ENCODE measurements at places on chromosomes 5 and 9.

- DNase-seq = no peak
Measured at GRCh38 chr5:13955896-13956295, 11.4 kb upstream of the DNAH5 start.

DNA sequence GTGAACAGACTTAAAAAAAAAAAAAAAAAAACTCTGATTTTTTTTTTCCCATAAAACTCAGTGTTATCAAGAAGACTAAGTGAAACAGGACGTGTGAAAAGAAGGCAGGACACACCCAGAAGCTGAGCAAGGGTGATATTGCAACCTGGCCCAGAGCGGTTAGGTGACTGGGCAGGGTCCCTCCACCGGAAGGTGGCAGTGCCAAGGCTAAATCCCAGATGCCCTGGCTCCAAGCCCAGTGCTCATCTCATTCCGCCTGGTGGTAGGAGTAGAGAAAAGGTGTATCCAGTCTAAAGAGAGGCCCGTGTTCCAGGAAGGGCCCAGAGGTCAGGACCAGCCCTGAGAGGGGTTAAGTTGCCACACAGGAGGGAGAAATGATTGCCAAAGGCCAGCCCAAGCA lies 51.5 kb upstream of the SAP30L start:
- peak; percentile 40 for DNase-seq

GRCh38 chr5:146009020-146009419 lies 72.6 kb downstream of the SH3RF2 start:
- no peak for DNase-seq

GRCh38 chr9:34085581-34086500 lies 37.2 kb upstream of the UBAP2 start:
- DNase-seq = no peak

- no peak for DNase-seq
Measured at GRCh38 chr5:107576736-107577393, 93.9 kb downstream of the EFNA5 start.

DNA sequence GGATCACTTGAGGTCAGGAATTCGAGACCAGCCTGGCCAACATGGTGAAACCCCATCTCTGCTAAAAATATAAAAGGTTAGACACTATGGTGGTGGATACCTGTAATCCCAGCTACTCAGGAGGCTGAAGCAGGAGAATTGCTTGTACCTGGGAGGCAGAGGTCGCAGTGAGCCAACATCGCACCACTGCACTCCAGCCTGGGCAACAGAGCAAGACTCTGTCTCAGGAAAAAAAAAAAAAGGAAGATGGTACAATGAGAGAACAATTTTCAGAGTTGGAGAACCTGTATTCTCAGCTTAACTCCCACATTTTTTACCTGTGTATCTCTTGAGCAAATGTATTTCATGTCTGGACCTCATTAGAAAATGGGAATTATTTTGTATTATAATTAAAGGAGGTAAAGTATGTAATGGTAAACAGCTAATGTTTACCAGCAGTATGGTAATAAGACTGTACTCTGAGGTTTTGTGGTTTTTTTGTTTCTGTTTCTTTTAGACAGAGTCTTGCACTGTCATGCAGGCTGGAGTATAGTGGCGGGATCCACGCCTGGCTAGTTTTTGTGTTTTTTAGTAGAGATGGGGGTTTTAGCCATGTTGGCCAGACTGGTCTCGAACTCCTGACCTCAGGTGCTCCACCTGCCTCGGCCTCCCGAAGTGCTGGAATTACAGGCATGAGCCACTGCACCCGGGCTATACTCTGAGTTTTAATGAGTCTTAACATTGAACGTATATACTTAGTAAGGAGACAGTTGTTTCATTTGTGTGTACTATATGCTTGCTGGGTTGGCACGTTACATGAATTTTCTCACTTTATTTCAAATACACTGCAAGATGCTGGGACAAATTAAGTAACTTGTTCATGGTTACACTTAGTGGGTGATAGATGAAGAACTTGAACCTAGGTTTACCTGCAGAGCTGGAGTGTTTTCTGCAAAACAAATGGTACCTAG lies 16.2 kb downstream of the UHRF2 start:
- DNase-seq = no peak
